K562 (cell line): ENCODE measurements at places on chromosomes 12 and 14. TPM values are rescaled to one million over a fixed set of nuclear protein-coding genes. Genes with fewer than 3 reads are reported as not detected.

BEGAIN gene
- 0.55 and 1.1 TPM in 2 replicates for total RNA-seq

DNA sequence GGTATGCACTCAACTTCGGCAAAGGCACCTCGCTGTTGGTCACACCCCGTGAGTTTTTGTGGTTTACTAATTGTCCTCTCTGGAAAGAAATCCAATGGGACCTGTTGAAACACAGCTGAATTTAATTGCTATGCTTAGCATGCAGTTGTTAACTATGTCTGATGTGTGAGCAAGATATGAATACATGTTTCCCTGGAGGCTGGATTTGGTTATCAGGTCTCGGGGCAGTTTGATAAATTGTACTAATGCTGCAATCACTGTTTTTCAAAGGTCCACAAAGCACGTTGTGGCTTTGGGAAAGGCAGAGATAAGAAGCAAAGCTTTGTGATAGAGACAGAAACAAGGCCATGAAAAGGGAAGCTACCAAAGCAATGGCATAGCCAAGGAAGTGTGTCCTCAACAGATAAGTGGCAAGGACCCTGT, 91.3 kb downstream of the DAD1 start:
- DNase-seq: no peak

- DNase-seq: no peak
Measured at GRCh38 chr14:100108840-100109593, 43.8 kb downstream of the EVL start.

LMO3 gene
- 0.20 and 0.40 TPM in 2 replicates for total RNA-seq

DNA sequence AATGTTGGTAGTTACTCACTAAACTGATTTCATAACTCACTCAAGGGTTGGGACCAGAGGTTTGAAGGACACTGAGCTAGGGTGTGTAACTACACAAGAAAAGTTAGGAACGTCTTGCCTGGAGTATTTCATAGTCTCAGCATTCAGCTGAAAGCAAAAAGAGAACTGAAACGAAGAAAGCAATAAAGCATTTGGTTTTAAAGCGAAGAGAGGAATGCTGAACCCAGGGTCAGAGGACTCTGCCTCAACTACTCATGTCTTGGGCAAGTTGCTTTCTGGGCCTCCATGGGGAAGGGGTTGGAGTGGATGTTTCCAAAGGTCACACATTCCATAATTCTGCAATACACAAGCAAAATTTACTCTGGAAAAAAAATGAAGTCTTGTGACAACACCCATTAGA, 1.4 kb downstream of the GNS start:
- no peak for DNase-seq

PIK3C2G gene
- not detected in 2 replicates for total RNA-seq

DNA sequence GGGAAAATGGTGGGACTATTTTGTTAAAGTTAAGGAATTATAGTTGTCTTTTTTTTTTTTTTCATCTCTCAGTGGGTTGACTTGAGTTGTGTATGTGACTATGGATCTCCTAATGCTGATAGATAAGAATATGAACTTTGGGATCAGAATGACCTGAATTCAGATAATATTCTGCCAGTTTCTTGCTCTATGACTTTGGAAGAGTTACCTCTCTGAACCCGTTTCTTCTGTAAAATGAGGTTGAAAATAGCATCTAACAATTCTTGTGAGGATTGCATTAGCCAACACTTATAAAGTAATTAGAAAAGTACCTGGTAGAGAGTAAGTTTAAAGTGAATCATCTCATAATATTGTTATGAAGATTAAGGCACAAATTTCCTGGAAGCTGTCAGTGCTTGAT, 18.4 kb downstream of the EID3 start:
- DNase-seq: no peak

GRCh38 chr12:75812271-75813018, 219.1 kb downstream of the PHLDA1 start:
- DNase-seq: no peak
